ENCODE measurements at places on chromosomes 11 and 22. TPM values are rescaled to one million over a fixed set of nuclear protein-coding genes. Genes with fewer than 3 reads are reported as not detected.

- no peak for DNase-seq
These were observed 18.4 kb upstream of the TECTA start for GRCh38 chr11:121082670-121083069.

DNA sequence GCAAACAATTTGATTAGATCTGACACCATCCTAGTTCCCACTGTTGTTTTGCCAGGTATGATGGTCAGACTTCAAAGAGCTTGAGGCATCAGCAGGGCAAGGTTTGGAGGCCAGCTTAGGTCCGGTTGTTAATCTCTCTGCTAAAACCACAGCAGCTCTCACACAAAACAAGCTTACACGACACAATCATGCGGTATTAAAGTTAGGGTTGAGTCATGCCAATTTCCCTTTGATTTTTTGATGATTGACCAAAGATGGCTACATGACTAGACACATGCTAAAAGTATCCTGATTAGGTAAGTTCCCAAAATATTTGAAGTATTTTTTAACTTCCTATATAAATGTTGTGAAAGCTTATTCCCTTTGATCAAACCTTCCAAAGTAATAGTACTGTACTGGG lies 145.9 kb downstream of the ELP4 start:
- no peak for DNase-seq

DNA sequence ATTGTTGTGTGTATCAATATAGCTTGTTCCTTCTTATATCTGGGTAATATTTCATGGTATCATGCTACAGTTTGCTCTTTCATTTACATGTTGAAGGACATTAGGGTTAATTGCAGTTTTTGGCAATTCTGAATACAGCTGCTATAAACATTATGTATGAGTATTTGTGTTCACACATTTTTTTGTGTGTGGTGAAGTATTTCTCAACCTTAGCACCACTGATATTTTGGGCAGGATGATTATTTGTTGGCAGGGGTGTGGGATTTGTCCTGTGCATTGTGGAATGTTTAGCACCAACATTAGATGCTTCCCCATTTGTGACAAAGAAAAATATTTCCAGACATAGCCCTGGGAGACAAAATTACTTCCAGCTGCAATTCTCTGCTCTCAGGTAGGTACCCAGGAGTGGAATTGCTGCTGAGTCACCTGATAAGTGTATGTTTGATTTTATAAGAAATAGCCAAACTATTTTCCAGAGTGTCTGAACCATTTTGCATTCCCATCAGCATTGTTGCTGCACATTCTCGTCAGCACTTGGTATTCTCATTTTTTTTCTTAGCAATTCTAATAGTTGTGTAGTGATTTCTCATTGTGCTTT lies 128.2 kb downstream of the SNX19 start:
- no peak for DNase-seq

GRCh38 chr22:38751422-38752346 lies 4.1 kb downstream of the SUN2 start:
- no peak for DNase-seq

- no peak for DNase-seq
These were observed 1328.7 kb downstream of the TBC1D22A start for GRCh38 chr22:48091060-48091650.

DNA sequence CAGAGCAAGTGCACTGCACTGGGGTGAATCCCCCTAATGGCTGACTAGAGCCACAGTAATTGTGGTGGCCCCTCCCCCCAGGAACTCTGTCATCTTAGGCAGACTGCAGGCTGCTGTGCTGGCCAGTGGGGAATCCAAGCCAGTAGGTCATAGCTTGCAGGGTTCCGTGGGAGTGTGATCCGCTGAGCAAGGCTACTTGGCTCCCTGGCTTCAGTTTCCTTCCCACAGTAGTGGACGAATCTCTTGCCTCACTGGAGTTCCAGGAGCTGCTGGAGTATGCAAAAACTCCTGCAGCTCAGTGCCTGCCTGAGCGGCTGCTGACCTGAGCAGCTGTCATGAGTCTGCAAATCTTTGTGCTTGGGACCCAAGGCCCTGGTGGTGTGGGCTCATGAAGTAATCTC lies 13.2 kb downstream of the OOSP3 start:
- no peak for DNase-seq

DNA sequence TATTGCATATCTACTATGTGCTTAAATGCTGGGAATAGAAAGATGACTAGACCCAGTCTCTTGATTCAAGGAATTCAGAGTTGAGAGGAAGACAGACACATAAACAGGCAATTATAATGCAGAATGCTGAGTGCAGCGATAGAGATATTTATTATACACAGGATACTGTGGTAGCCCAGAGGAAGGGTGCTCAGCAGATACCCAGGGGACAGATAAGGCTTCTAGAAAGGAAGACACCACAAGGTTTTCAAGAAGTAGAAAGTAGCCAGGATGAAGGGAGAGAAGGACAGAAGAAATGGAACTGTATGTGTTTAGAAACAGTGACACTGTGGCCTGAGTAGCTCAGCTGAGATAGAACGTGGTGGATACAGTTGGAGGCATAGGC lies 79.4 kb upstream of the NNMT start:
- DNase-seq: no peak

DNA sequence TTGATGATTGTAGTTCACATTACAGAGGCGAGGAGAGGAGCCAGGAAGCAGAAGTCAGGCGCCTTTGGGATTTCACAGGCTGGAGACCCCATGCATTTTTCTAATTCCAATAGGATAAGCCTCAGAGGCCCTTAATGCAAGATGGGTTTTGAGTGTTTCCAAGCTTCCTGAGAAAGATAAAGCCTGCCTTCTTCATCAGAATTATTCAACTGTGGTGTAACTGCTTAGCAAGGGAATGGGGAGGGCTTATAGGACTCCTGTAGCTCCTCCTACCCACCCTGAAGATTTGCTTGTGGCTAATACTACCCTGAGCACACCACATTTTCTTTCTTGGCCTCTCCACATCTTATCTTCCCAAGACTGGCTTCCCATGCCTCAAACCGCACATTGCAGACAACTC lies 151.1 kb upstream of the ISX start:
- no peak for DNase-seq

DNA sequence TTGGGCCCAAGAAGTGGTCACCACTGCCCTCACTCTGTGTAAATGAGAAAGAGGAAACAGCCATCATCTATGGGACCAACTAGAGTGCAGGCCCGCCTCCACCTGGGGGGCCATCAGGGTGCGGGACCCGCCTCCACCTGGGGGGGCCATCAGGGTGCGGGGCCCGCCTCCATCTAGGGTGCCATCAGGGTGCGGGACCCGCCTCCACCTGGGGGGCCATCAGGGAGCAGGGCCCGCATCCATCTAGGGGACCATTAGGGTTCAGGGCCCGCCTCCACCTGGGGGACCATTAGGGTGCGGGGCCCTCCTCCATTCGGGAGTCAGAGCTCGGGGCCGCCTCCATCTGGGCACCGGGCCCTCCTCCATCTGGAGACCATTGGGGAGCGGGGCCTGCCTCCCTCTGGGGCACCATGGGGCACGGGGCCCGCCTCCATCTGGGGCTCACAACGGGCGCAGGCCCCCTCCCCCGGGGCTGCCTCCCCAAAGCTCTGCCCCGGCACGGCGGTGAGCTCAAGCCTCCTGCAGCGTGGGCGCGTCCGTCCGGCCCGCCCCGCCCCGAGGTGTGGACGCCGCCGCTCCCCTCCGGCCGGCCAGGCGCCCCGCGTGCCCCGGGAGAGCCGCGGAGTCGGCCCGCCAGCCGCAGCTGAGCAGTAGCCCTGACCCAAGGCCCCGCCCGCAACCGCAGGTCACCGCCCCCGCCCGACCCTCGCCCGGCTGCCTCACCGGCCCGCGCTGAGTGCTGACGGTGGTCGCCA lies 512 bp downstream of the TOLLIP start:
- no peak for DNase-seq

DNA sequence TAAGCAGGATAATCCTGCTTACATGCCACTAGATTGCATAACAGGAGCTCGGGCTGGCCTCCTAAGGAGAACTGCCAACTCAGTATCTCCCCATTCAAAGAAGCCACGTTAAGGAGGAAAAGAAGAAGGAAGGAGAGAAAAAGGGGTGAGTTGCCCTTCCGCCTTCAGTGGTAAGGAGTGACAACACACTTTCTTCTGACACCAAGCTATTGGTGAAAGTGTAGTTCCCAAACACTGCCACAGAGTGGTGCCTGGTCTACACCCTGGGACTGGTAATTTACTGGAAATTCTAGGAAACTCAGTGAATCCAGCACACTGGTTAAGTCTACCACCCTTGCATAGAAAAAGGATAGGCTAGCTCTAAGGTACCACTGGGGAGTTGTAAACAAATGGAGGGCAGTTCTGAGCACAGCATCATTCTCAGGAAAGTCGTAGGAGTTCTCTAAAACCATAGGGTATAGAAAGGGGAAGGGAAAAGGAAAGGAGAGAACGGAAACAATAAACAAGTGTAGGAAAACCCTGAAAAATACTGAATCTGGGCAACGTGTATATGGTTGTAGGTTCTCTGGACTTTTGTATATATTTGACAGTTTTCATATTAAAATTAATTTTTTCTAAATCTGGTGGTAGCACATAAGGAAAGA lies 58.2 kb downstream of the RRAS2 start:
- no peak for DNase-seq

DNA sequence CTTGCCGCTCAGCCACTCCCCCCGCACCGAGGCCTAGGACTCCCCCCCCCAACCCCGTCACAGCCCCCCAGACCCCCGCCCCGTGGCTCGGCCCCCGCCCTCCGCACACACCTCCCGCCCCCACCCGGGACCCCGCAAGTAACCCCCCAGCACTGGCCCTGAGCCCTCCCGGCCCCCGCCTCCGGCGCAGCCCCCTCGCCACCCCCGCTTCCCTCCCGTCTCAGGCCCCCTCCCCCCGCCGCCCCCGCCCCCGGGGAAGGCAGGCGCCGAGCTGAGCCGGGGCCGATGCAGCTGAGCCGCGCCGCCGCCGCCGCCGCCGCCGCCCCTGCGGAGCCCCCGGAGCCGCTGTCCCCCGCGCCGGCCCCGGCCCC lies 1.5 kb downstream of the SHANK3 start:
- no peak for DNase-seq

TIMP3 gene
- 484 TPM for polyA plus RNA-seq

GRCh38 chr22:29208502-29208862 lies 2.8 kb downstream of the EMID1 start:
- DNase-seq: no peak

- DNase-seq: no peak
These were observed 3.1 kb downstream of the BCO2 start for GRCh38 chr11:112178428-112178827.

- DNase-seq: no peak
These were observed 34.7 kb downstream of the DDIAS start for GRCh38 chr11:82936261-82936660.

GRCh38 chr11:106311531-106312230 lies 234.2 kb downstream of the AASDHPPT start:
- DNase-seq: no peak

- DNase-seq: no peak
These were observed 175.7 kb downstream of the SHANK2 start for GRCh38 chr11:71076525-71077304.

DNA sequence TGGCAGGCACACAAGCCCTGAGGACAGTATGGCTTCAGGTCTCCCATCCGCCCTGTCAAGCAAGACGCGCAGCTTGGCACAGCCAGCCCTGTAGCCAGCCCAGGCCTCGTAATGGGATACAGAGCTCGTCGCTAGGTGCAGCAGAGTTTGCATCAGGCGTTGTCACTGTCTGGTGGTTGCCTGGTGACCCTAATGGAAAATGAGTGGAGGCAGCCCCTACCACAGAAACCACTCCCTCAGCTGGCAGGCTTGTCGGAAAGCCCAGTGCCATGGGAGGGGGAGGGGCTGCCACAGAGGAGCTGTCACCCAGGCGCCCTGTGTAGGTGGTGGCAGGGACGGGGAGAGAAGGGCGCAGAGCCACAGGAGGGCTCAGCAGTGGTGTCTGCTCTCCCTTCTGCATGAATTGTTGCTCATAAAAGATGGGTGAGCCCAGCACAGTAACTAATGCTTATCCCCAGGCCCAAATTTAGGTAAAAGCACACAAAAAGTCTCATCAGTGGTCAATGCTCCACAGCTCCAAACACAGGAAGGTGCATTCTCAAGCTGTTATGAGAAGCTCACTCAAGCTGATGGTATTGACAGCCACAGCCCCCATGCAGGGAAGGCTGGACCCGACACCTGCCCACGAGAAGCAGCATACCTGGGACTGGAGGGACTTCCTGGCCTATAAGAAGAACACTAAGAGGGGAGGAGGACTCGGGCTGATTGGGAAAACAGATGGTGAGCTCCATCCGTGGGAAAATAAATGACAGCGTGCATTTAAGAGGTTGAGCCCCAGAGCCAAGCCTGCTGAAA lies 164.6 kb downstream of the ETS1 start:
- DNase-seq: no peak

CAVIN3 gene
- polyA plus RNA-seq: 37.8 TPM

GRCh38 chr11:2731130-2732125 lies 31.6 kb upstream of the KCNQ1OT1 start:
- no peak for DNase-seq

LRRC75B gene
- 5.2 TPM for polyA plus RNA-seq

IRAG1 gene
- polyA plus RNA-seq: 60.3 TPM

TBX1 gene
- polyA plus RNA-seq: not detected

DNA sequence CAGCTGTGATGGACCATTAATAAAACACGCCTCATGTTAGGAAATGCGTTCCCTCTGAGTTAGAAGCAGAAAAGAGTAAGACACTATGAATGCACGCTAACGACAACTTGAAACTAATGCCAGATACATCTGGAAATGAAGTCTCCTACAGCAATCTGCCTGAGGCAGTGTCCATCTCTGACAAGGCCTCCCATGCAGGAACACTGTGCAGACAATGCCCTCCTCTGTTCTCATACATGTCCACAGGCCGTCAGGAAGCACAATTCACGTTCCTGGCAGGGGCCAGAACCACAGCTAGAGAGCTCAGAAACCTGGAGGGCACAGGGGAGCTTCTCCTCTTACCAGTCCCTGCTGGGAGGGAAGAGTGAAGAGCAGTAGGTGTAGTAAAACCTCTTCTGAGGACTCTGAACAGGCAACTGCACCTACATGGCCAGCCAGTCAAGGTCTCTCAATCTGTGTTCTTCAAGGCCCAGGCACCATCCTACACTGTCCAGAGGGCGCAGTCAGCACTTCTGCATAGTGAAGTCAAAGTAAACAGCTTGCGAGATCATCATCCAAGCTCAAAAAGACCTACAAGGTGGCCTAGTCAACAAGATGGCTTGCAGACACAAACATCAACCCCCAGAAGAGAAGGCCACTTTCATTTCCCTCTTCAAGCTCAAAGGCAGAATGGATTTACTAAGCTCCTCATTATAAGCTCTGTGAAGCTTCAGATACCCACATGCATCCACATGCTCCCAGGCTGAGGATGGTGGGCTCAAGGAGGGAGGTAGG lies 41.5 kb upstream of the CYP2D6 start:
- no peak for DNase-seq

DNA sequence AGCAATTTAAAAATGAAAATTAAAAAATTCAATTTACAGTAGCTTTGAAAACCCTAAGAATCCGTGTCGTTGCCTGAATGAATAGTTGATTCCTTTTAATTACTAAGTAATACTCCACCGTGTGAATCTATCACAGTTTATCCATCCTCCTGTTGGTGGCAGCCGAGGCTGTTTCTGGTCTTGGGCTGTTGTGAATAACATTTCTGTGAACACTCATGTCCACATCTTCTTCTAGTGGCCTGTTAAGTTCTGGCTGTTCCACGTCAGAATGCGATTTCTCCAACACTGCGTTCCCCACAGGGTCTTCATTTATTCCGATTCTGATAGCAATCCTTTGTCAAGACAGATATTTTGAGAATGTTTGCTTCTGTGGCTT lies 223.0 kb downstream of the TBC1D22A start:
- no peak for DNase-seq

Measured in AG04450 (cell line).